Right lung (tissue), 10 donors: ENCODE measurements at places on chromosomes 7 and 10. TPM values are rescaled to one million over a fixed set of nuclear protein-coding genes. Genes with fewer than 3 reads are reported as not detected.

- peak; percentile 46 for DNase-seq
Measured at GRCh38 chr10:71985542-71986250, 21.5 kb downstream of the CHST3 start.

The CHST12 gene
- polyA plus RNA-seq = 22.2 TPM

- DNase-seq = no peak
Measured at GRCh38 chr10:121648059-121648458, 49.8 kb upstream of the FGFR2 start.

- DNase-seq = no peak
Measured at GRCh38 chr7:105691082-105691679, 109.9 kb upstream of the EFCAB10 start.

DNA sequence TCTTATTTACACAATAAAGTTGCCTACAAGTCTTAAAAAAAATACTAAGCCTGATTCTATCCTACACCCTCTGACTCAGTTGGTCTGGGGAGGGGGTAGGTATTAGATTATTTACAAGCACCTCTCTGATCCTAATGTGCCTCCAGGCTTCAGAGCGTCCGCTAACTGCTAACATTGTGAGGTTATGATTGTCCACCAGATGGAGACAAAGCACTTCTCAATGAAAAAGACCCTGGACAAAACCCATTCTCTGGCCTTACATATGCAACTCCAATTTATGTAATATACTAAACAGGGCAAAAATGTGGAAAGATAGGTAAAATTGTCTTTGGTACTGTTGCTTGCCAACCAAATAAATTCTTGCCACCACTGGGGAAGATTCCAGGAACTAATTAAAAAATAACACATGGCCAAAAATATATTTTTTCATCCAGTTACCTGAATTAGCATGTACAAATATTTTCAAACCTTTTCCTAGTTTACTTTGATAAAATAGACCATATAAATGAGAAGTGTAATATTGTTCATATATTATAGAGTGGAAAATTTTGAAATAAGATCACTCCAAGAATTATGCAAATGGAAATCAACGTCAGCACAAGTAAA lies 92.4 kb downstream of the KIF20B start:
- peak; percentile 64 for DNase-seq

- no peak for DNase-seq
Measured at GRCh38 chr10:17145239-17145638, 15.6 kb upstream of the CUBN start.

The IFIT1B gene
- 0.84 TPM for polyA plus RNA-seq

DNA sequence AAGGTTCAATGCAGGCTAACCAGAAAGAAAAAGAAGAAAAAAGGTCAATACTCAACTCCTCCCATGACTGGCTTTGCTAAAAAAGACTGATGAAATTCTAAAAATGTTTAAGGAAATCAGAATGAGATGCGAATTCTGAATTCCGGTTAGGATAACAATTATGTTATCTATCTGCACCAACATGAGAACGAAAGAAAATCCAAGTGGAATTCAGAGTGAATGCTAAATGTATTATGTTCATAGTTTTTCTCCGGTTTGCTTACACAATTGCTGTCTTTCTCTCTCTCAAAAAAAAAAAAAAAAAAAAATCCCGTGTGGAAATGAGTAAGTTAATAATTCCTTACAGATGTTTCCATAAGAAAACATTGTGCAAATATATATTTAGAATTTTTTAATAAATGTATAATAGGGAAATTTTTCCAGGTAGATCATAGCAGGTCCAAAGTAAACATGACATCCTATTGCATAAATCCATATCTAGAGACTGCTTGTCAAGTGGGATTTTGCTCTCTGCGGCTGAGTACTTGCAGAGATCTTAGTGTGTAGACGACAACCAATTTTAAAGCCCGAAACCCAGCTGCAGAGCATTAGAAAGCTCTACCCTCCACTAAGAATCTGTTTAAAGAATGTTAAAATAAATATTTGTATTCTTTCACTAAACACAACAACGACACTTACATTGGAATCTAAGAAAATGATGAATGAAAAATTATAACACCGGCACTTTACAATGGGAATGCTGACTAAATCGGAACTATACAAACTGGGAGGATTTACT lies 104.0 kb downstream of the JAZF1 start:
- DNase-seq = no peak

The CDK14 gene
- polyA plus RNA-seq = 22.8 TPM

The RAB19 gene
- 1.0 TPM for polyA plus RNA-seq

The AKR1C4 gene
- not detected for polyA plus RNA-seq

- DNase-seq = no peak
Measured at GRCh38 chr10:24528946-24529345, 194.7 kb downstream of the ARHGAP21 start.

GRCh38 chr7:69903410-69903809 lies 305.1 kb downstream of the AUTS2 start:
- no peak for DNase-seq

The PSD gene
- polyA plus RNA-seq = 17.1 TPM

DNA sequence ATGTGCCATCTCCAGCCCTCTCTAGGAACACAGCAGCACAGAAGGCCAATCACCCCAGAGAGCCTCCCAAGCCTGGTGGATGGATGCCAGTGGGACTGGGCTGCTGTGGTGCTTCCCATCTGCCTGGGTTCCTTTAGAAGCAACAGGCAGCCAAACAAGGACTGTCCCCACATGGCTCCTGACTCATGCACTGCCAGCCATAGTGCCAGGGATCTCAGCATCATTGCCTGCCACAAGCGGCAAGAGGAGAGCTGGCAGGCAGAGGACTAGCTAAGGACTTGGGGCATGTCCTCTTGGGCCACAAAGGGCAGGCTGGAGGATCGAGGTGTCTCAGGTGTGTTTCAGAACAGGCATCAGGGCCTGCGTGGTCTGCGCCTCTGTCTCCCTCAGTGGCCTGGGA lies 23.4 kb upstream of the FIGNL1 start:
- no peak for DNase-seq
